Foreskin fibroblast (primary cell): ENCODE measurements at places on chromosomes 6 and 20.

- DNase-seq, result no peak
Measured at GRCh38 chr6:30876039-30876730, 8.1 kb upstream of the DDR1 start.

DNA sequence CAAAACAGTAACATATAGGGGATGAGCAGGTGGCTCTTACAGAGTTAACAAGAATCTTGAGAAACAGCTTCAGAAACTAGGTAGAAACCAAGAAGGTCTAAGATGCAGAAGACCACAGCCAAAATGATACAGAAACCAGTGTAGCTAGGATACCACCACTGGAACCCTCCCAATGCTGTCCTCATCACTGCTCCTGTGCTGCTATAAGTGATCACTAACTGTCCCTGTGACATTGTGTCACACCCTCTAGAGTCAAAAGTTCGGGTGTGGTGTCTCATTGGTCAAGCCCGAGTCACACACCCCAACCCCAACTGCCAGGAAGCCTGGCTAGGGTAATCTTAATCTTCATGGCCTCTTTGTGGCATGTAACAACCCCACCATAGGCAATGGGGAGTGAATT lies 153.1 kb downstream of the RCAN2 start:
- DNase-seq, result no peak

GRCh38 chr6:16767765-16768476 lies 6.7 kb upstream of the ATXN1 start:
- DNase-seq, result no peak

GRCh38 chr6:14743474-14744211 lies 502.2 kb upstream of the JARID2 start:
- peak; percentile 99 for DNase-seq

DNA sequence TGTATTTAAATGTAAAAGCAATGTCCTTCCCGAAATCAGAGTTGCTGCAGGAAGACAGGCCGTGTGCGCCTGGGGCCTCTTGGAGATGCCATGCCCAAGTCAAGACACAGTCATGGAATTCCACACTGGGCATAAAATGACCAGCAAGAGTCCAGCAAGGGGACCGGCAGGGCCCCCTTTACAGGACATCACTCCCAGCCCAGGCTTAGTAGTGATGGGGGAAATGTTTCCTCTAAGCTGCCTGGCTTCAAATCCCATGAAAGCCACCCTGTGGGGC lies 1.9 kb upstream of the PPP1R3G start:
- no peak for DNase-seq

GRCh38 chr20:57987659-57988058 lies 240.8 kb downstream of the ANKRD60 start:
- DNase-seq, result no peak

GRCh38 chr6:105795913-105796517 lies 290.1 kb upstream of the PRDM1 start:
- DNase-seq, result peak; percentile 40

DNA sequence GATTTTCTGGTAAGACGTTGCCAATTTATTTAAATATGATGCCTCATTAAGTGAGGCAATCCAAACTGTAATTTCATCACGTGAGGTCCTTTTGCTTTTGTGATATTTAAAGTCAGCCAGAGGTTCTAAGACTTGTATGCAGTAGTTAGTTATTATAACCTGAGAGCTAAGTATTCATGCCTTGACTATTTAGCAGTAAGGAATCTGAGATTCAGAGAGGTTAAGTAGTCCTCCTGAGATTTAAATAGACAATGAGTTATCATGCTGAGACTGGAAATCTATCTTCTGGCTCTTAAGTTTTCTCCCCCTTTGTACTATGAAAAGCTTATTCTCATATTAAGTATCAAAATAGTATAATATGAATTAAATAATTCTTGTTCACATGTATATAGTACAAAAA lies 158.0 kb downstream of the UTRN start:
- DNase-seq, result no peak

- no peak for DNase-seq
Measured at GRCh38 chr6:143727035-143727434, 49.3 kb downstream of the PHACTR2 start.

DNA sequence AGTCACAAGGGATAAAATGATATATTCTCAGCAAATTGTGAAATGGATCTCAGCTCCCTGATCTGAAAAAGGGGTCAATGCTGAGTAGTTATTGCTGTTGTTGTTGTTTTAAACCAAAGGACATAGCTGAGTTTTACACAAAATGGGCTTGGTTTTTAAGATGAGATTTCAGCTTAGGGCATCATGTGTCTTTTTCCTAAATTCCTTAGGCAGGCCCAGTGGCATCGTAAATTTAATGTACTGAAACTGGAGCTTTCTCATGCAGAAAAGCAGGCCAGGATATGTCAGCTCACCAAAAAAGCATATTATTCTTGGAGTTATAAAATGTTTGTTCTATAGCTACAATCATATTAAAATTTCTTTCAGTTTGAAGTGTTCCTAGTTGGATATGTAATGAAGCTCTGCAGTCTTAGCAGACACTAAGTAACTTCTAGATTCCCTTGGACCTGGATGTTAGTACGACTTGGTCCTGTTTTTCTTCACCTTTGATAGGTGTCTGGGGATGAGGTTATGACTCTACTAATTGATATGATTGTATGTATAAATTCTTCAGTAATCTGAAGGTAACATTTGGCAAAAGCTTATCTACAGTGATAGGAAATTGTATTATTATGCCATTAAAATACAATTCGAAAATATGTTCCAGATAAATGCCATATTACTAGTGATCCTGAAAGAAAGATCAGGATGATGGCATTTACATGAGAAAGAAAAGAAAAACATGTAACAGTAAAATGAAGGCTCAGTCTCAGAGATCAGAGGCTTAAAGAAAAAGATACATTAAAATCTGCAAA lies 663.3 kb downstream of the RFPL4B start:
- no peak for DNase-seq

DNA sequence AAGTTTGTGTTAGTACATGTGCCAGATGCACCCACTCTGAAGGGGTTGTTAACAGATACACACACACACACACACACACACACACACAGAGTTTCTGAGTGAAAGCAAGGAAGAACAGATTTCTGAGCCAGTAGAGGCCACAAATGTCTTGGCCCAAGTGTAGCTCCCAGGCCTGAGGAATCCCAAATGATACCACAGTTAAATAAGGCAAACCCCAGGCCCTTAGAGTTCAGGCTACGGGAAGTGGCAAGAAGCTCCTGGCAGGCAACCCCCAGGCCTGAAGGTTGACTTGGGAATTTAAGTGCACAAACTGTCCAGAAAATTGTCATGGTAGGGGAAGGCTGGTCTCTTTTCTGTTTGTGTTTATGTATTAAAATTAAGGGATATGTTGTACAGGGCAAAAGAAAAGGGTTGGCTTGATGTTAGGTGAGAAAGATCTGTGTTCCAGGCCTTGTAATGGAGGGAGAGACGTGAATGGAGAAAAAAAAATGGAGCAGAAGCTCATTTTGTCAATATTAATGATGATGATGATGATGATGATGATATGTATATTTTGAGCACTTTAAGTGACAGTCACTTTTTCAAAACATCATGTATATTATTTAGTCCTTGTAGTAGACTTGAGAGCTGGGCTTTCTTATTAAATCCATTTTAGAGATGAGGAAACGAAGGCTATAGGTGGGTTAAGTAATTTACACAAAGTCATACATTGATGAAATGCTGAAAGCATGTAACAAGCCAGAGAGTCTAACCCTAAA lies 317.0 kb upstream of the JAG1 start:
- no peak for DNase-seq

DNA sequence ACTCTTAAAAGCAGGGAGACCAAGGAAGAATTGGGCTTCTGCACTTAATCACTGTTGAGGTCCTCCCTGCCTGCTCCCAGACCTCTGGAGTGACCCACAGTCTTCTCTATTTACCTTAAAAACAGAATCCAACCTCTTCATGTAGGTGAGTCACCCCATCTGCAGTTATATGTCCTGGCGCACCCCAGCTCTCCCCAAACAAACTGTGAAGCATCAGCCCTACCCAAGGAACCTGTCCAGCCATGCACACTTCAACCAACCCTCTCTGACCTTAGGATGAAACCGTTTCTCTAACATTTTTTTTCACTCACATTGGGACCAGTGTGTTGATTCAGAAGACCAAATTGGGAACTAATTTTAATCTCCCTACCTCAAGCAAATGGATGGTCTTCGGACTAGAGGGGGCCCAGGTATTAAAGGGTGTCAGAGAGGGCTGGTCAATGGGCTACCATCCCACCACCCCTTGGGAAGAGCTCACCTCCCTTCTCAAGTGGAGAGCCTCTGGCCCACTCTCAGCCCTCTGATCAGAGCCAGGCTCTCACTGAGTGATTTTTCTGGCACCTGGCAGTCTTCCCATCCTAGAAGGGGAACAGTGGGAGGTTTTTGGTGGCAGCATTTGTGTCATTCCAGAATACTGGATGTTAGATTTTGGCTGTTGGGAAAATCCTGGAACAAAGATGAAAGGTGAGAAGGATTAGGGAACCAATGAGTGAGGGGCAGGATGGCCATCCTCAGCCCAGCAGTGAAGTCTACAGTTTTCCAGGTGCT lies 203.6 kb downstream of the LRFN2 start:
- no peak for DNase-seq
